ENCODE measurements at places on chromosomes 7 and 10. TPM values are rescaled to one million over a fixed set of nuclear protein-coding genes. Genes with fewer than 3 reads are reported as not detected.

DNA sequence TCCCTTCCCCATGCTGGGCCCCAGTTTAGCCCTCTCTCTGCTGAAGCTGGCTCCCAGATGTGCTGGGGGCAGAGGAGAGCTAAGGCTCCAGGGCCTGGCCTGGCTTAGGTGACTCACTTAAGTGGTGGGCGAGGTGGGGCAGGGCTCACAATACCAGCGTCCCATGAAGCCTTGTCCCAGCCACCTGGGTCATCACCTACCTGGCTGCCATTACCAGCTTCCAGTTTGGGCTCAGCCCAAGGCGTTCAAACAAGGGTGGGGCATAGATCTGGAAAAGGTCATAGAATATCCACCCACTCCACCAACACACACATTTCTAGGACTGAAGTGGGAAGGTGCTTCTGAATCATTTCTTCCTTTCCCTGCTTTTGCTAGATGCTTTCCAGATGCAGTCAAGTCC lies 8.3 kb downstream of the KAZALD1 start:
- no peak for DNase-seq

DNA sequence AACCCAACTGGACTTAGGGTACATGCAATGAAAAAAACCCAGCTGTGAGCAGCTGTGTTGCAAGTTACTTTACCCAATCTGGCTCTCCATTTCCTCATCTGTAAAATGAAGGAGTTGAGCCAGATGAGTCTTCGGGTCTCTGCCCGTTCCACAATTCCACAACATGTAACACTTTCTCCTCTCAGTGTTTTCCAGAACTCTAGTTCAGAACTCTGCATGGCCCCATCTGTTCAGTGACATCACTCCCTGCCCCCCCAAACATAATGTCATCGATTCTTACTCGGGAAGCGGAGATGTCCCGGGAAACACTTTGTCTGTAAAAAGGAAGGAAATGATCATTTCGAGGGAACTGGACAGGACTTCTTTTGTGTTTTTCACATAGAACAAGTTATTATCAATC lies 2.5 kb downstream of the SH3PXD2A start:
- no peak for DNase-seq

DNA sequence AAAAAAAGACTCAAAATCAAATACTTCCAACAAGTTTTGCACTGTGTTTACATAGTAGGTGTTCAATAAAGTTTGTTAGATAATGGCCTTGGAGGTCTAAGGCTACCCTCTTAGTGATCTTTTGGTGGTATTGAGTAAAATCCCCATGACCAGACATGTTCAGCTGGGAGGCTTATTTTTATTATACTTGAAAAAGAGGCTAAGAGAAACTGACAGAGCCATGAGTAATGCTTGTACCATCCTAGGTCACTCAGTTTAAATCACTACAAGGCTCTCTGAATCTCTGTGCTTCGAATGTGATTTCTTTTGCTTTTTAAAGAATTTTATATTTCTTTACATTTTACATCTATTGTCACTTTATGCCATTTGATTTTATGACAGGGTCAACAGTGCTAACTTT lies 90.5 kb downstream of the TWIST1 start:
- DNase-seq, result peak; percentile 64

GRCh38 chr7:18960725-18961124 lies 156.7 kb downstream of the TWIST1 start:
- DNase-seq, result no peak

GRCh38 chr7:46848311-46848710 lies 733.6 kb downstream of the TNS3 start:
- no peak for DNase-seq

DNA sequence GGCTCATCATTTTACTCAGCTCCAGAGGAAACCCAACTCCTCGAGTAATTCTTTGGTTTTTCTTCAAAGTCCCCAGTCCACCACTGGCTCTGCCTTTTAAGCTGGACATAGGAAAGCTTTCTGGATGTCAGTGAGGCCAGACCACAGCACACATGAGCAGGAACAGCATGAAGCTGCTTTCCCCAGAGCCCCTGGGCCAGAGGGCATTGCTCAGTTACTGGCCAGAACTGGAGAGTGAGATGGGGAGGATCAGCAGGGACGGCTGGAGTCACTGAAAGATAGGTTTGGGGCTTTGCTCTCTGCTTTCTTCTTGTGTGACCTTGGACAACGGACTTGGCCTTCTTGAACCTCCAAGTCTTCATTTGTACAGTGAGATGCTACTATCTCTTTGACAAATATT lies 43.1 kb downstream of the PARP12 start:
- no peak for DNase-seq

- DNase-seq, result no peak
These were observed 207.7 kb upstream of the ADCY1 start for GRCh38 chr7:45366475-45366874.

DNA sequence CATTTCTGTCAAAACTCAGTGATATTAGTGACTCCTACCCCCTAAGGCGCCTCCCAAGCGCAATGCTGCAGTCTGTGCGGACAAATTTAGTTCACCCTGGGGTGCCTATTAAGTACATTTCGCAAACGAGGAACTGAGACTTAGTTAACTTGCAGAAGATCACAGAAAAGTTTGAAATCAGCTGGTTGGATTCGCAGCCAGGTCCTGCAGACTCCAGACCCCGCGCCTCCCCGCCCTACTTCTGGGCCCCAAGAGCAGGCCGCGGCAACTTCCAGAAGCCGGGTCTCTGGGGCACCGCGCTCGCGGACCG lies 588 bp downstream of the CYREN start:
- no peak for DNase-seq

DNA sequence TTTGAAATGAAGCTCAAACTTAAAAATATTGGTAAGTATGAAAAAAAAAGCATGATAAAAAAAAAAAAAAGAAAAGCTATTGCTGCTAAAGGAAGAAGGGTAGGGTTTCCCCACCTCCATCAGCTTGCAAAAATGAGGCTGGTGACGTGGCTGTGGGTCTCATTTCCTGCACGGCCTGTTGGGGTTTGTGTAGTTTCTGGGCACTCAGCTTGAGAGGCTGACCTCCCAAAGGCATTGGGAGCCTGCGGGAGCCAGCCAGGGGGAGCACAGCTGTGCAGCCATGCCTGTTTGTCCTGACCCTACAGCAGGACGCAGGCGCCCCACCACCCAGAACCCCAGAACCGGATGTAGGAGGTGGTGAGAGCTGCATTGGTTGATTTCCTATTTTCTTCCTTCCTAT lies 48.8 kb upstream of the CARD11 start:
- DNase-seq, result peak; percentile 6

- no peak for DNase-seq
These were observed 576.0 kb upstream of the C7orf33 start for GRCh38 chr7:148014541-148014940.

DNA sequence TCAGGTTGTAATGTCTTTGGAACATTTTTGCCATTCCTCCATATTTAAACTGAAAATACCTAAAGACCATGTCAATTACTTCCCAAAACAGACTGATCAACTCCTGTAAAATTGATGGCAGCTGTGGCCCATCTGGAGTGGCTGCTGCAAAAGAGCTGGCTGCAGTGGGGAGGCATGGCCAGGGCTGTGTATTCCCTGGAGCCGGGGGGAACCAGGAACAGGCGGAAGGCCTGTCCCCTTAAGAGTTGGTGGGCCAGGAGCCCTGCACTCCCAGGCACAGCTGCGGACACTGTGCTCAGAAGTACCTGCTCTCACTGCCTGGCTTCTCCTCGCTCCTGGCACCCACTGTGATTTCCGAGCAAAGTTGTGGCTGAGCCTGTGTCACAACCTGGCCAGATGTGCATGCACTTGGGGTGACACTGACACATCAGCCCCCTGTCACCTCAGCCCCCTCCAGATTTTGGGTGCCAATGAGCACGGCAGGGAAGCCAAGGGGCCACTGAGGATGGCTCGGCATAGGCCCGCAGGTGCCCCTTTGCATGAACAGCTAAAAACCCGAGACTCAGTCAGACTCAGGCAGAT lies 116.1 kb downstream of the DGKB start:
- no peak for DNase-seq

DNA sequence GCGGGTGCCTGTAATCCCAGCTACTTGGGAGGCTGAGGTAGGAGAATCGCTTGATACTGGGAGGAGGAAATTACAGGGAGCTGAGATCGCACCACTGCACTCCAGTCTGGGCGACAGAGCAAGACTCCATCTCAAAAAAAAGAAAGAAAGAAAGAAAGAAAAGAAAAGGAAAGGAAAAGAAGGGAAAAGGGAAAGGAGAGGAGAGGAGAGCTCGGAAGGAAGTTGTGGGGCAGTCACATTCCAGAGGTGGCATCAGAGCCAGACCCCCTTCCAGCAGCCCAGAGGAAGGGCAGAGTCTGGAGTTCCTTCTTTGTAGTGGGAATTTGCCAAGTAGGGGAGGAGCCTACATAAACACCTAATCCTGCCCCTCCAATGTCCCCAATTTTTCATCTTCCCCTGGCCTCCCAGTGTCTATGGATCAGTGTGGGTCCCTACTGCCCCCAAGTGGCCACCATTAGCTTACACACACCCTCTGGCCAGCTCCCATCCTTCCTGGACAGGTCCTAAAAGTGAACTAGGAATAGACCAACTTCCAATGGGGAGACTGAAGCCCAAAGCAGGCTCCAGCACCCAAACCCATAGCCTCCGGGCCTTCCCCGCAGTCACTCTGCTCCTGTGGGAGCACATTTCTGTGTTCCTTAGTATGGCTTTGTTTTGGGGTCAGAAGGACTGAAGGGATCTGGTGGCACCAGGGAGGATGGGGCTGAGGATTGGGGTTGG lies 39.6 kb upstream of the HSPB1 start:
- peak; percentile 75 for DNase-seq

DNA sequence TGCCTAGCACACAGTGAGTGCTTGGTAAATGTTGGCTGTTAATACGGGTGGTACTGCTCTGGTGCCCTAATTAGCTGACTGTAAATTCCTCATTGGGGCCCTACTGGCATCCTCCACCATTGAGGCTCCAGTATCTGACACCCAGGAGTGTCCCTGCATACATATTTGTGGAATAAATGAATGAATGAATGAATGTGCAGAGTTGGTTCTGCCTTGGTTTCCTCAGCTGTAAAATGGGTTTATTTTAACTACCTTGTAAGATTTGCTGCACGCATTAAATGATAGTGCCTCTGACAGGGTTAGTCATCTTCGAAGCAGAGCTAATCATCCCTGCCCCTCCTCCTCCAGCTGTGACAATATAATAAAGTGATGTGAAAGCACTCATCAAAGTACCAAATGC lies 45.8 kb downstream of the ALDH18A1 start:
- DNase-seq, result no peak

DNA sequence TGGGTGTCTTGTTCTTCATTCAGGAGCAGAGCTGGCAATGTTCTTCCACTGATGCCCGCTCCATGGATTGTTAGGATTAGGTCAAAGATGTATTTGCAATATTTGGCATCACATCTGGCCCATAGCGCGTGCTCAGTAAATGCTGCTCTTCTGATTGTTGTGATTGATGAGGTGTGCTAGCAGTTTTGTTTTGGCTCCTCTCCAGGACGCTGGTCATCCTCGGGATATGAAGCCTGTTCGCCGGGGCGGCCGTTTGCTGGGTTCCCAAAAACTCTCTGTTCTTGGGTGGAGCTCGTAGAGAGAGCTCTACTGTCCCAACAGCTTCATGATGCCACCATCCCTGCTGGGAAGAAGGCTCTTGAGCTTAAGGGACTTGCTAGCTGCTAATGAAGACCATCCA lies 96.9 kb downstream of the XRCC2 start:
- no peak for DNase-seq

GRCh38 chr7:46133751-46134150 lies 212.7 kb upstream of the IGFBP3 start:
- peak; percentile 82 for DNase-seq

- no peak for DNase-seq
These were observed 146.2 kb upstream of the NFE2L3 start for GRCh38 chr7:26005683-26006410.

DNA sequence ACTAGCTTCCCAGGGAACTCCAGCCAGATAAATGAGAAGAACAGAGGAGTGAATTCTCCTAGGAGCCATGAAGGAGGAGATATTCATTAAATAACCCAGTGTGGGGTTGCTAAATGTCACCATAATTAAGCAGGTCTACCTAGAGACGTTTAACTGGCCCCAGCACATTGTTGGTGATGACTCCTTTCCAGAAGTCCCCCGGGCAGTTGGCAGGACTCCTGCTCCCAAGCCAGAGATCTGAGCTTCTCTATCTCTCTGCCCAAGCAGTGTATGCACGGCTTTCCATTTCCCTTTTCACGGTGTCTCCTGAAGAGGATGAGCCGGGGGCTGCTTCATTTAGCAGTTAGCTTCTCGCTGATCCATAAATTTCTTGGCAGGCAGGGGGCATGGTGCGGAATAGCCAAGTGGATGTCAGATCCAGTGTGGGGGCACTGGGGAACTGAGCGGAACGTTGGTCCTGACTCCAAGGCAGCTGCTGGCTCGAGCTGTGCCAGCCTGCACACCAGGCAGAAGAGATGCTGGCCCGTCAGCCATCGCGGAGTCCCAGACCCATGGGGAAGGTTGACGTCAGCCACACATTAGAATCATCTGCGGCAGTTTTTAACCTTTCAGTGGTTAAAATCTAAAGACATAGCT lies 142.0 kb upstream of the NPY start:
- peak; percentile 18 for DNase-seq

- no peak for DNase-seq
These were observed 15.7 kb downstream of the BPGM start for GRCh38 chr7:134662166-134662870.

DNA sequence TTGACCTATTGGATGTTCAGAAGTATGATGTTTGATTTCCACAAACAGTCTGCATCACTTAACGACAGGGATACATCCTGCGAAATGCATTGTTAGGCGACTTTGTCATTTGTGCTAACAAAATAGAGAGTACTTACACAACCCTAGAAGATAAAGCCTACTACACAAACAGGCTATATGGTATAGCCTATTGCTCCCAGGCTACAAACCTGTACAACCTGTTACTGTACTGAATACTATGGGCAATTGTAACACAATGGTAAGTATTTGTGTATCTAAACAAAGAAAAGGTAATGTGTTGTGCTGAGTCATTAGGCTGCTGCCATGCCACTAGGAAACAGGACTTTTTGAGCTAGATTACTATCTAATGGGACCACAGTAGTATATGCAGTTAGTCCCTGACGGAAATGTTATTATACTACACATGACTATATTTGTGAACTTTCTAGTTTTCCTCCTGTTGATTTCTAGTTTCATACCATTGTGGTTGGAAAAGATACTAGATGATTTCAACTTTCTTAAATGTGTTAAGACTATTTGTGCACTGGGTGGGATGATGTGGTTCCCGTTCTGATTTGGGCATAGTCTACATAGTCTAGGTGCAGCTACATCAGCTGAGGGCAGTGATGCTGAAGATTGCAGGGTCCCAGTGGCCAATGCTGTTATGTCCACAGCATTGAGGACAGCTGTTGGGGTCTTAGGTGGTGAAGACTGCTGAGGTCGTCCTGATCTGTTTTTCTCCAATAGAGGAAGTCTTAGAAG lies 161.7 kb downstream of the HTR7 start:
- no peak for DNase-seq

GRCh38 chr10:102660888-102661657 lies 16.8 kb downstream of the TRIM8 start:
- peak; percentile 96 for DNase-seq

Gene SPOCK2
- 0.78 TPM for total RNA-seq

Gene TRIM73
- 0.94 TPM for total RNA-seq

Gene ABLIM1
- 21.2 TPM for total RNA-seq

Gene GRM8
- total RNA-seq, result 0.72 TPM

Gene CTAGE4
- not detected for total RNA-seq

Gene PRPF18
- total RNA-seq, result 43.5 TPM

Gene TMEM184A
- total RNA-seq, result 2.8 TPM

Gene GTPBP4
- 55.8 TPM for total RNA-seq

Gene OIT3
- total RNA-seq, result 0.51 TPM

Gene BAMBI
- 0.47 TPM for total RNA-seq

Gene CRTAC1
- not detected for total RNA-seq

Gene MGAM2
- not detected for total RNA-seq

Gene TRIM50
- not detected for total RNA-seq

Gene FXYD4
- total RNA-seq, result 6.1 TPM

Data from myocyte (in vitro differentiated cells).